NCI-H187 (cell line): ENCODE measurements at places on chromosomes 16 and 17.

GRCh38 chr17:38879878-38880665 is 10.2 kb downstream of the LASP1 start:
- no peak for DNase-seq

DNA sequence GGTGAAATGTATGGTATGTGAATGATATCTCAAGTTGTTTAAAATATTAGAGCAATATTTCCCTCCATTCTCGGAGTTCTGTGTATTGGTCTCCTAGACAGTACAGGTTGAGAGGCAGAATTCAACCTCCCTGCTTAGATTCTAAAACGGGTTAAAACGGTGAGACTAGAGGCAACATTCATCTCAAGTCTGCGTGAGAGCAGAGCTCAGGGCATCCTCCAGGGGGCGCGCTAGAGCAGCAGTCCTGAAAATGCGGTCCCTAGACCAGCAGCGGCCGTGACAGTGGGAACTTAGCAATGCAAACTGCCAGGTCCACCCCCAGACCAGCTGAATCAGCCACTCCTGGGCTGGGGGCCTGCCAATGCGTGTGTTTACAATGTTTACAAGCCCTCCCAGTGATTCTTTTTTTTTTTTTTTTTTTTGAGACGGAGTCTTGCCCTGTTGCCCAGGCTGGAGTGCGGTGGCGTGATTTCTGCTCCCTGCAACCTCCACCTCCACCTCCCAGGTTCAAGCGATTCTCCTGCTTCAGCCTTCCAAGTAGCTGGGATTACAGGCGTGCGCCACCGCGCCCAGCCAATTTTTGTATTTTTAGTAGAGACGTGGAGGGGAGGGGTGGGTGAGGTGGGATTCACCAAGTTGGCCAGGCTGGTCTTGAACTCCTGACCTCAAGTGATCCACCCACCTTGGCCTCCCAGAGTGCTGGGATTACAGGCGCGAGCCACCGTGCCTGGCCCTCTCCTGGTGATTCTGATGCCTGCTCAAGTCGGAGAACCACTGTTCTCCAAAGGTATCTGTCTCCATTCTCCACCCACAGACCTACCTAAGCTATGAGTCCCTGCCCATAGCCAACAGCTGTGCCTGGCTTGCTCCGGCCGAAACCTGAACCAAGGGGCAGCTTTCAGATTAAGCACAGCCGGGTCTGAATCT is 24.2 kb downstream of the KLHL36 start:
- peak; percentile 5 for DNase-seq

DNA sequence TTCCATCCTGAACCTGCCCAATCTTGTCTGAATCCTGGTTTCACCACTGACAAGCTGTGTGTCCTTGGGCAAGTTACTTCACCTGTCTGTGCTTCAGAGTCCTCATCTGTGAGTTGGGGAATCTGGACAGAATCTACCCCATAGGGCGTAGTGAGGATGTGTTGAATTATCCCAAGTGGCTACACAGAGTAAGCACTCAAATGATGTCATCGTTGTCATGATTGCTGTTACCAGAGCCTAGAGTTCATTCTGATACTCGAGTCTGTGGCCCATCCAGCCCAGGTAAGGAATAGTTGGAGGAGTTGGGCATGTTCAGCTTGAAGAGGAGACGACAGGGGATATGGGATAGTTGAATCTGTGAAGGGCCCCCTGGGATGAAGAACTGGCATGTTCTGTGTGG is 45.9 kb downstream of the MAPT start:
- no peak for DNase-seq

GRCh38 chr16:1494711-1495110 is 1.6 kb downstream of the TELO2 start:
- DNase-seq, result no peak

DNA sequence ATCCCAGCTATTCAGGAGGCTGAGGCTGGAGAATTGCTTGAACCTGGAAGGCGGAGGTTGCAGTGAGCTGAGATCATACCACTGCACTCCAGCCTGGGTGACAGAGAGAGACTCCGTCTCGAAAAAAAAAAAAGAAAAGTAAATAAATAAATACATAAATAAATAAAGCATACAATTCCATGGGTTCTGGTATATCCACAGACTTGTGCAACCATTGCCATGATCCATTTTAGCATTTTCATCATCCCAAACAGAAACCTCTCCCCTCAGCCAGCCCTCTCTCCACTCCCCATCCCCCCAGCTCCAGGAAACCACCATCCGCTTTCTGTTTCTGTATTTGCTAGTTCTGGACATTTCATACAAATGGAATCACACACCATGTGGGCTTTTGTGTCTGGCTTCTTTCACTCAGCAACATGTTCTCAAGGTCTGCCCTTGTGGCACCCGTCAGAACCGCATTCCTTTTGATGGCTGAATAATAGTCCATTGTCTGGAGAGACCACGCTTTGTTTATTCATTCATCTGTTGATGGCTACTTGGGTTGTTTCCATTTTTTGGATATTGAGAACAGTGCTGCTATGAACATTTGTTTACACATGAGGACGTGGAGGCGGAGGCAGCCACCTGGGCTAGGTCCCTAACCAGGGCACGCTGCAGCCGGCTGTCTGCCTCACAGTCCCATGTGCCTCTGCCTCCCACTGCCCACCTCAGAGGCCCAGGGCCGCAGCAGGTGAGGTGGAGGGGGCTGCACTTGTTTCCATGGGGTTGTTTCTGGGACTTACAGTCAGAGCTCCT is 76.2 kb downstream of the NT5M start:
- no peak for DNase-seq

- no peak for DNase-seq
Observed at GRCh38 chr17:58336456-58337209, 8.0 kb upstream of the TSPOAP1 start.

GRCh38 chr16:879461-879861 is 78.9 kb upstream of the GNG13 start:
- DNase-seq, result no peak

DNA sequence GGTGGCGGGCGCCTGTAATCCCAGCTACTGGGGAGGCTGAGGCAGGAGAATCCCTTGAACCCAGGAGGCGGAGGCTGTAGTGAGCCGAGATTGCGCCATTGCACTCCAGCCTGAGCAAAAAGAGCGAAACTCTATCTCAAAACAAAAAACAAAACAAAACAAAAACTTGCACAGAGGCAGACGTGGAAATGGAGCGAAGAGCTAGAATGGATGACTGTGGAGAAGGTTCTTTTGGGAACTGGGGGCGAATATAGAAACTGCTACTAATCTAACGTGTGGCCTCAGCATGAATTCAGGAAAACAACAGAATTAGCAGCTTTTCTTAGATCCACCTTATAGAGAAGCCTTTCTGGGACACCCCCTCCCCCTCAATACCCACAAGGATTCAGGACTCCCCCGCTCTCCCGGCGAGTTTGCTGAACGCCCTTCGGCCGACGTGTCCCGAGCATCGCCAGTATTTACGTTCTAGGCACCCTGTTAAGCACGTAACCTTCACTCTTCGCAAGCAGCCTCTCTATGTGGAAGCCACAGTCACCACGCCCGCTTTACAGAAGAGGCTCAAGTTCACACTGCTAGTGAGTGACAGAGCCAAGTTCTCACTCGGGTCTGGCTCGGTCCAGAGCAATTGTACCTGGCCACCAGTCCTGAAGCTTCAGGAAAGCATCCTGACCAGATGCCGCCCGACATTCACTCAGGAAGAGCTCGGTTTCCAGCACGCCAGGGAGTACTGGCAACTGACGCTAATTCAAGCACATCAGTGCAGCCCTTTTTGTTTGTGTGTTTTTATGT is 13.3 kb upstream of the ABR start:
- no peak for DNase-seq

DNA sequence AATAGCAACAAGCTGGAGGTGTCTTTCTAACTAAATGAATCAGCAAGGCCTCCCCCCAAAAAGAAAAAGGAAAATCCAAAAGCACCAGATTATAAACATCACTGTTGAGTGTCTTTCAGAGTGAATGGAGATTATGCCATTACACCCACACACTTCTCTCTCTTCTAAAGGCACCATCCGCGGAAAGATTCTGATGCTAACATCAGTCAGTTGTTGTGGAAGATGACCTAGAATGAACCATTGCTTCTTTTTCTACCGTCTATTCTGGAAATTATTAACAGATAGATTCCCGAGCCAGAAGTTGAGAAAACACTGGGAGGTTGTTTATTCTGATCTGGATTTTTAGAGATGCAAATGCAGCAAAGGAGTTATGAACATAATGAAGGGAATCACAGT is 60.9 kb upstream of the FAM20A start:
- DNase-seq, result no peak

- no peak for DNase-seq
Observed at GRCh38 chr16:48452991-48453760, 68.0 kb upstream of the SIAH1 start.

- no peak for DNase-seq
Observed at GRCh38 chr17:41537990-41538389, 9.9 kb upstream of the KRT19 start.

GRCh38 chr16:88726981-88727380 is 20.7 kb downstream of the CTU2 start:
- DNase-seq, result no peak

DNA sequence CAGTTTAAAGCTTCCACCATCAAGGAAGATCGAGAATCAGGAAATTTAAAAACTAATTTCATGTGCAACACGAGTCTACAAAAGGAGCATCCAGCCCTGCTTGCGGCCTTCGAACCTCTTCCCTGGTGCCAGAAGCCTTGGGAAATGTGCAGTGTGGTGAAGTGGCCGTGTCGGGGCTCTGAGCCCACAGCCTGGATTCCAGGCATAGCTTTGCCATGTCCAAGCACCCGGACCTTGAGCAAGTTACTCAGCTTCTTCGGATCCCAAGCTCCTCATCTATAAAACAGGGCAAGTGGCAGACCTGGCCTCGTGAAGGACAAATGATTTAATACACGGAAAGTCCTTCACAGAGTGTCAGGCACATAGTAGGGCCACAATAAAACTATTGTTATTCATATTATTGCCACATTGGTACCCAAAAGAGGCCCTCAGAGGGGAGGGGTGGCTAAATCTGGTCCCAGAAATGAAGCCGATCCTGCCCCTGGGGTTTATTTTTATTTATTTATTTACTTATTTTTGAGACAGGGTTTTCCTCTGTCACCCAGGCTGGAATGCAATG is 34.8 kb downstream of the COTL1 start:
- no peak for DNase-seq

- no peak for DNase-seq
Observed at GRCh38 chr16:87499189-87499486, 6.3 kb upstream of the ZCCHC14 start.

- DNase-seq, result no peak
Observed at GRCh38 chr17:72049914-72050313, 70.9 kb upstream of the SOX9 start.

GRCh38 chr17:51718983-51719382 is 439.5 kb downstream of the CA10 start:
- no peak for DNase-seq

GRCh38 chr16:17446661-17447060 is 24.1 kb downstream of the XYLT1 start:
- DNase-seq, result no peak

- peak; percentile 37 for DNase-seq
Observed at GRCh38 chr17:35747540-35748017, 5.5 kb downstream of the GAS2L2 start.

DNA sequence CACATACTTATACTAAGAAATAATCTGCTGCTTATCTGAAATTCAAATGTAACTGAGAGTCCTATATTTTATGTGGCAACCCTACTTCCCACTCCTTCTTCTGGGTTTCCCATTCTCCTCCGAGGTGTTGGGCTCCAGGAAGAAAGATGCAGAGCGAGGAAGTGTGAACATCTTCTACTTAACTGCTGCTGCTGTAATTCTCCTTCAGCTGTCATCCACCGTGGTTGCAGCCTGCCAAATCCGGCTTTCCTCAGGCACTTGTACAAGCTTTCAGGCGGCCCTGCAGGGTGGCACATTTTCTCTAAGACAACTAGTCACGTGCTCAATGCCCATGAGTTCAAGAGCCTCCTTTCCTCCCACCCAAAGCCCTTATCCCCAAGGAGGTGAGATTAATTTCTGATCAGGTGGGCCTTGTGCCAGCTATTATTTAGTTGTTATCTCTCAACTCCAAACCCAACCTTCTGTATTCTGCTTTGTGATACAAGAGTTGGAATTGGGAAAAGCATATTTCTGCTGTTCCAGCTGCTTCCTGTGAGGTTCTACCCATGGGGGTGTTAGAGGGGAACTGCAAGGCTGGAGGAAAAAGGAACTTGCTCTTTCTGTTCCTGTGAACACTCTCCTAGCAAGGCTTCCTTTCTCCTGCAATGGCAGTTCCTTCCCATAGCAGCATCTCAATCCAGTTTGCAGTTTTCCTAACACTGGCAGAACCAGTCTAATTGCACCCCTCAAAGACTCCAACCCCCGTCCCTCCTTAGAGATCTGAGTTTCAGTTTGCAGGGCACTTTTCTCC is 67.6 kb upstream of the RBBP6 start:
- DNase-seq, result no peak

GRCh38 chr17:67092291-67092690 is 47.9 kb downstream of the CACNG1 start:
- no peak for DNase-seq

DNA sequence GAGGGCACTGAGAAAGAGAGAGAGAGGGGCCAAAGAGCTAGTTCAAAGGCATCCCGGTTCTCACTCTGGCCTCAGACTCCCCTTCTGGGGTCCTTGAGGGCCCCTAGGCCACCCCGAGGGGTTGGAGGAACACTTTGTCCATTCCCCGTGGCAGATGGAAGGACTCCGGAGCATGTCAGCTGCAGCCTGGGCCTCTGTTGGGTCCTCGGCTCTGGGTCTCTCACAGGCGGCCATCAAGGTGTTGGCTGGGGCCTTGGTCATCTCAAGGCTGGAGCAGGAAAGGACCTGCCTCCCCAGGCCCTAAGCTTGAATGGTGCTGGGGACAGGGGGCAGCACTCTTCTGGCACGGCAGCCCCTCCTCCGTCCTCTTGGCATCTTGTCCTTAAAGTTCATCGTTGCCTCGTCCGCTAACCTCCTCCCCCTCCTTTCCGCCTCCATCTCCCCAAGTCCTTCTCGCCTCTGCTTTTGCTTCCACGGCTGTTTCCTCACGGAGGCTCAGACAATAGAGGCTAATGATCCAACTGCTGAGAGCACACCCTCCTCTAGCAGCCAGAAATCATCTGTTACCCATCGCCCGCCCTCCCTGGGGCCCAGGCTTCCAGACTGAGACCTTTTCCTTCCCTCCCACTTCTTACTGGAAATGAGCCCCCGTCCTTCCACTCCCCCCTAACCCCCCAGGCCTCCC is 23.3 kb downstream of the CCR7 start:
- no peak for DNase-seq

DNA sequence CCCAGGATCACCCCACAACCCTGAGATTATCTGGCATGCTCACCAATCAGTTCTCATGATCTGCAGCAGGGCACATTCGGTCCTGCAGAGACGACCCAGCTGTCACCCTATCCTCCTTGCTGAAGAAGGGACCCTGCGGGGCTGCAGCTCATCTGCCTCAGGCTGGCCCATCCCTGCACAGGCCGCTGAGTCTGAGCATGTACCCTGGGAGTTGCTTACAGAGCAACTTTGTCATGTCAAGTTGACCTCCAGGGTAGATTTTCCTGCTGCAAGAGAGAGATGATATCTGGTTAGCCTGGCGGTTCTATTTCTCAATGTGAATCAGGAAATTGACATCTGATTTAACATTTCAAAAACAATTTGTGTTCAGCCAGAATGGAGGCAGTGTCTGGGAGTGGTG is 36.0 kb upstream of the ADCY9 start:
- DNase-seq, result no peak

GRCh38 chr17:57648720-57649119 is 96.4 kb downstream of the CCDC182 start:
- DNase-seq, result no peak

- DNase-seq, result peak; percentile 50
Observed at GRCh38 chr17:81404558-81405165, 9.4 kb downstream of the BAHCC1 start.

GRCh38 chr17:33941744-33942143 is 313.3 kb upstream of the CCL2 start:
- no peak for DNase-seq

GRCh38 chr17:53894591-53894990 is 71.9 kb downstream of the KIF2B start:
- no peak for DNase-seq
